ENCODE measurements at places on chromosomes 5 and 9.

GRCh38 chr9:103988821-103989220, 105.3 kb upstream of the SMC2 start:
- no peak for DNase-seq

DNA sequence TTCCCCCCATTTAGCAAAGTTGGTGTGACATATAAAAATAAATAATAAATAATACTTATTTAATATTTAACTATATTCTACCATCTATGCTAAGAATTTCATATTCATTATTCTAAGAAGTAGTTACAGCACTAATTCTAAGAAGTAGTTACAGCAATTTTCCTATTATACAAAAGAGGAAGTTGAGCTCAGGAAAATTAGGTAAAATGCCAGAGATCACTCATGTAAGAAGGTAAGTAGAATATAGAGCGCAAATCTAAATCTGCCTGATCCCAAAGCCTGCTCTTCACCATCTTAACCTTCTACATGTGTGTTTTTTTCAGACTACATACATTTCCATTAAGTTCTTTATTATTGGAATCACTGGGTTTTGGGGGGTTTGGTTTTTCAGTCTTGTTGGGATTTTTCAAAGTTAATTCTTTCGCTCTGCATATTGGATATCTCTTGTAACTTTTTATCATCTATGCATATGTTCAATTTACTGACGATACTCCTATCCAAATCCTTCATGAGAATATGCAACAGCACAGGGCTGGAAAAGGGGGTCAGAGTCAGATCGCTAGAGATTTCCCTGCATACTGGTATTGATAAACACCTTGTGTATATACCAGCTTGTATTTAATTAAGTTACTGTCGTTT, 852.1 kb downstream of the MAT2B start:
- no peak for DNase-seq

DNA sequence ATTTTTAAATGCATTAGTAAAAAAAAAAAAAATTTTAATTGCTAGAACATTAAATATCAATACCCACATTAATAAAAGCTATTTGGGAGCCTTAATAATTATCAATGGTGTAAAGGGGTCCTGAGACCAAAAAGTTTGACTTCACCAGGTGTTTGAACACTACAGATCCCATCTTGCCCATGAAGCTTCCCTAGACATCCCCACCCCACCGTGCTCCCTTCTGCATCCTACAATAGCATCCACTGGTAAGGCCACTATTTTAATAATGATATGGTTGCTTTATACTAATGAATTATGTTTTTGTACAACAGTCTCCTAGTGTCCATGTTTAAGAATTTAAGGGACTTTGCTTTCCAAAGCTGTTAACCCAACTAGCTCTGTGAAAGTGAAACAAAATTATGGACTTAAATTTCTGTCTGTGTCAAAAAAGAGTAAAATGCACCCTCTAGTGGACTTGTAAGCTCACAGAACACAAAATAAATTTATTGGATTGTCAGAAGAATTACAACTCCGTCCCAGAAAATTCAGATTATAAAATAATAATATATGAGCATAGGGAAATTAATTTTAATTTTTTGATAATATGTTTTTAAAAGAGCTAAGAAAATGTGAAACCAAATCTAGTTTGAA, 76.0 kb downstream of the ARL15 start:
- DNase-seq, result no peak

GRCh38 chr9:76531231-76531780, 72.3 kb downstream of the GCNT1 start:
- no peak for DNase-seq

DNA sequence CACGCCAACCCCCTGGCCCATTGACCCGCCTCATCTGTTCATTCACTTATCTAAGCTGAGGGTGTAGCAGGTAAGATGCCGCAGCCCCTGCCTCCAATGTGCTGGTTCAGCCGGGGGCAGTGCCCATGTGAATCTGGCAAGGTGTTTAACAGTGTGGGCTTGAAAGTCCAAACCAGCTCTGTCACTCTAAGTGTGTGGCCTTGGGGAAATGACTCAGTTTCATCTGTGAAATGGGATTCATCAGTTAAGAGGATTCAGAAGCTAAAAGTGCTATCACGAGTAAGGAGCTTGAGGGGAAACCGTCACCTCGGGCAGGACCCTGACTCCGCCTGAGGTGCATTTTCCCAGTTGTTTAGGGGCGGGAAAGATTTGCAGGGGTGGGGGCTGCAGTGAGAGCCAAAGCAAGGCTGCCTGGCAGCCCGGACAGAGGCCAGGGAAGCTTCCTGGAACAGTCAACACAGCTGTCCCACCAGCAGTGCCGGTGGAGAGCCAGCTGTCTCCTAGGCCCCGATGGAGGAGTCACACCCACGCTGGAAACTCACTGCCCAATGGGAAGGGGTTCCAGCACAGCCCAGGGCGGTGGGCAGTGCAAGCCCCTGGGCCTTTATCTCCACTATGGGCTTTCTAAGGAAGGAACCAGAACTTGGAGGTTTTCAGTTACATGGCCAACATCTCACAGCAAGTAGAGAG, 9.7 kb upstream of the URM1 start:
- DNase-seq, result no peak

GRCh38 chr5:40410231-40410861, 269.4 kb upstream of the PTGER4 start:
- DNase-seq, result no peak

DNA sequence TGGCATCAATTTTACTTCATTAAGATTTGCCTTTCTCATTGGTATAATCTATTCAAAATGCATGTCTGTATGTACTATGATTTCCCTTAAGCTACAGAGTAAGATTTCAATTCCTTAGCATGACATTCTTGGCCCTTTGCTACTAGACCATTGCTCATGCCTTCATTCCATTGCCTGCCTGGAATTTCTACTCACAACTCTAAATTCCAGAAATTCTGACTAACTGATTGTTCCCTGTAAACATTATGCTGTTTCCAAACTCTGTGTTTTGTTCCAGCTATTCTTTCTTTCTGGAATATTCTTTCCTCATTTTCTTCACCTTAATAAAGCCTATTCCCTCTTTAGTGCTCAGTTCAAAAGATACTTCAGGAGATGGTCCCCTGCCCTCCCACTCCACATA, 568.8 kb upstream of the SEMA6A start:
- no peak for DNase-seq

DNA sequence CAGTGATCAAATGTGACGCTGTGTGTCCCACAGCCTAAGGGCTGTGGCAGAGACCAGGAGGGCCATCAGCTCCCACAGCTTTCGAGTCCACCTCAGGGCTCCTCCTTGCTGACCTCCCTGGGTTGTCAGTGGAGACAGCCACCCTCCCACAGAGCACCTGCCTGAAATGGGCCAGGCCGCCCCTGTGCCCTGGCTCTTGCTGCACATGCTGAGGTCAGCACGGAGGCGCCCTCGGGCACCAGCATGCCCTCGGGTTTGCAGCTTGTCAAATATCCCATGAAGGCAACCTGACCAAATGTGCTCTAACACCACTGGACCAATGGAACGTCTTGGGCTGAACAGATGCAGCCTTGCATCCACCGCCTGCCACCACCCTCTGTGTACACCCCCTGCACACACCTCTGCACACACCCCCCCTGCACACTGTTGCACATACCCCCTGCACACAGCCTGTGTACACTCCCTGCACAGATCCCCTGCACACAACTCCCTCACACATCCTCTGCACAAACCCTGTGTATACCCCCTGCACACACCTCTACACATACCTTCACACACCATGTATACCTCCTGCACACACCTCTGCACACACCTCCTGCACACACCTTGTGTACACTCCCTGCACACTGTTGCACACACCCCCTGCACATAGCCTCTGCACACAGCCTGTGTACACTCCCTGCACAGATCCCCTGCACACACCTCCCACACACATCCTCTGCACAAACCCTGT, 2.0 kb upstream of the CEP72 start:
- DNase-seq, result no peak

DNA sequence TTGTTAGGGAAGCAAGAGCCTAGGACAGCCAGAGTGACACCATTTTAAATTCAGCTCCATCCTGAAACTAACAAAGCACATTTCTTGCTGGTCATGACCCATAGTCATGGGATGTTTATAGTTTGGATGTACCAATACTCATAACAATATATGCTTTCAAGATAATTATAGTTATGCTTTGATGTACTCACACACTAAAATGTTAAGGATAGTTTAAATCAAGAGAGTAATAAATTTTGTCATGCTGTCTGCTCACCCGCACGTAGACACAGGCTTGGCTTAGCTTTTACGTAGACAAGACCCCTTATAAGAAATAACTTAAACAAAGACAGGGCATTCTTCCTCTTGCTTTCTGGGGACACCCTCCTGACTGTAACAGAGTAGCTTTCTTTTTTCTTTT, 8.9 kb upstream of the STXBP1 start:
- DNase-seq, result no peak

GRCh38 chr5:96703384-96703920, 41.3 kb downstream of the CAST start:
- DNase-seq, result no peak

GRCh38 chr5:72154076-72154756, 46.9 kb downstream of the MAP1B start:
- no peak for DNase-seq

DNA sequence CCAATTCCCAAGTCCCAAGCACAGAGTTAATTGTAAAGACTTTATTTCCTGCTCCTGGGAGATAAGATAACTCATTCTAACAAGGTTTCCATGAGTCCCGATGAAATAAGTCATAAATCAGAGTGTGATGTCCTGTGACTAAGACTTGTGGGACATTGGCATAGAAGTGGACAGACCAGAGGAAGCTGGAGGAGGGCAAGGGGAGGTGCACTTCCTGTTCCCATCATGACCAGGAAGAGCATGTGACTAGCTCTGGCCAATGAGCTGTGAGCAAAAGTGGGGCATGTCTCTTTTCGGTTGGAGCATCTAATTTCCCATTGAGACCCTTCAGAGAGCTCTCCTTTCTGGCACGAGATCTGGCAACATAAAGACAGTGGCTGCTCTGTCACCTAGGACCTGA, 100.4 kb downstream of the ZNF354C start:
- no peak for DNase-seq

DNA sequence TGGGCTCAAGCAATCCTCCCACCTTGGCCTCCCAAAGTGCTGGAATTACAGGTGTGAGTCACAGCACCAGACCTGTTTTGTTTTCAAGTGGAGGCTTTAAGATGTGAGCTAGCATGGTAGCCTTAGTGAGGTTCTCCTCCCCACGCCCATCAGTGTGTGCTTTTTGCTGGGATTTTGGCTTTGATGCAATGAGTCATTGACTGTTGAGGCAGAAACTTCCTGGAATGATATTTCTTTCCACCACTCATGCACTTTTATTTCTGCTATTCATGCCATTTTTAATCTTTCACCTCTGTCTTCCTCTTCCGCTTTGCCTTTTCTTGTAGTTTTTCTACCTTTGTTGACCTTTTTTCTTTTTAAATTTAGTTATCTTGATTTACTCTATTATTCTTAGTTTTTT, 4.2 kb upstream of the NFIL3 start:
- no peak for DNase-seq

GRCh38 chr5:38921174-38921573, 75.4 kb downstream of the OSMR start:
- DNase-seq, result no peak

DNA sequence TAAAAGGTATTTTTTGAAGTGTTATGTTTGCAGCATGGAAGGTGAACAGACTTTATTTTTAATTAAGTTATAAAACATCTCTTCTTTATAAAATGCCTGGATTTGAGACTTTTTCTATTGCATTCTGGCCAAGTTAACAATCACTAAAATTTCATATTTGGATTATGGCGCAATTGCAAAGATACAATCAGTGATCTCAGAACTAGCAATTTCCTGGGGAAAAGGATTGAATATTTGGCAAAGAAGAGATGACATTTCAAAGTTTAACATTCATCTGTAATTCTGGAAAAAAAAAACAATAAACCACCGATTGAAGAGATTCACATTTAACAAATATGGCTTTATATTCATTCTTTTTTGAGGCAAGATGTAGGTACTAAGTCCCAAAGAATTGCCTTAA, 378.0 kb downstream of the LRRC70 start:
- no peak for DNase-seq

DNA sequence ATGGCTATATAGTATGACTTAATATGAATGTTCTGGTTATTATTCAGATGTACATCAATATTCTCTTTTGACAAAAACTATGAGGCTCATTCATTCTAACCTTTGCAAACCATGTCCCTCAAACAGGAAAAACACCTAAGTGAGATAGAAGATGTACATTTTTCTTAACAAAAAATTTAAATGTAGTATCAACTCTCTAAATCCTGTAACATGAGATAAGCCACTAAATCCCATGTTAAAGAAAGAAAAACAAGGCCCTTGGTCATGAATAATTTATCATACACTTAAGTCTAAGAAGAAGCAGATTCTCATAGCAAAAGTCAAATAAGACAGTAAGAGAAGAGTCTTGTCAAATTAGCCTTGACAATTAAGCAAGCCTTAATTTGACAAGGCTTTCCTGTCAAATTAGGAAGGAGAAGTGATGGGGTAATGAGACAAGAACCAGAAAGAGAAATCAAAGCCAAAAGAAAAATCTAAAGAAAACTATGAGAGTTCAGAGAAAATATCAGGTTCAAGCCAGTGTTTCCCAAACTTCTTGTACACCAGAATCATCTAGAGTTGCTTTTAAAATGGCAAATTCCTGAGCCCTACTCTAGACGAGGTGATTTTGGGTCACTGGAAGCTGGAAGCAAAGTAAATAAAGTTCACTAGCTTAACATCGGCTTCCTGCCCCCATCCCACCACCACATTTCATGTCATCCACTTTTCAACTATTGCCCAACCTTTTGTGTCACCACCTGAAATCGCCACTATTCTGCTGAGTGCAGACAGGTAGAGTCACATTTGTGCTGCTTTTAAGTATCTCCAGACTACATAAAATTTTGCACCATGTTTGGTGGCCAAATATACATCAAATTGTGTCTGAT, 76.5 kb downstream of the NR6A1 start:
- DNase-seq, result no peak

DNA sequence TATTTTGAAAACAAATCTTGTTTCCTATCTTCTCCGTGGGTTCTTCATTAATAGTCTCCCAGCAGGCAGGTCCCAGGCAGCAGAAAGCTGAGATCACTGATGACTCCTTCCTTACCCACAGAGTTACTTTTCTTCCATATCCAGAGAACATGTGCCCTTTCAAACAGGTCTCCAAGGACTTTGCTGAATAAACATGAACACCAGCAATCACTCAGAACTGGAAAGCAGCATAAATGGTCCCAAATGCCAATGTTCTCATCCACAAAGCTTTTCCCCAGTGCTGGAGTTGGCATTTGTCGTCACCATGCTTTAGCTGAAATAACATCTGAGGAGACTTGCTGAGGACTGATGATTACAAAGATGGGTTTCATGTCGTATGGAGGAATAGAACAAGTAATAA, 134.0 kb downstream of the YIPF5 start:
- no peak for DNase-seq

All from stimulated activated CD8-positive, alpha-beta memory T cell treated with anti-CD3 and anti-CD28 coated beads, Interleukin-15, amount 100 ng/mL, for 4 hours (primary cell).